ENCODE measurements at places on chromosomes 16 and 17.
A peak's percentile ranks its signal among the peaks of the same experiment; 100 is the strongest.

DNA sequence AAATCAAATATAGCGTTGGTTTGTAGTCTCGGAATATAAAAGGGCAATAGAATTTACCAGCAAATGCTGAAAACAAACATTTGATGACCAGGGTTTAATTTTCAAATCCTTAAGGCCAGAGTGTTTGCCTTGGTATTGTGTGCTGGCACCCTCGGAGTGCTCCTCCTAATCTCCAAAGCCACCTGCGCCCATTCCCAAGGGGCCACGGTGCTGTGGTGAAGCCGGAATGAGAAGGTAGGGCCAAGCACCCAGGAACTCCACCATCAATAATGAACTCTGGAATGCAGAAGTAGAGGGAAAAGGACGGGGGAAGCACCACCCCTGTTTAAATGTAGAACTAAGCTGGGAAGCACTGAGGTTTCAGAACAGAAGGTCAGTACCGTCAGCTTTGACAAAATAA, 51.9 kb downstream of the COG7 start:
- no peak for DNase-seq

DNA sequence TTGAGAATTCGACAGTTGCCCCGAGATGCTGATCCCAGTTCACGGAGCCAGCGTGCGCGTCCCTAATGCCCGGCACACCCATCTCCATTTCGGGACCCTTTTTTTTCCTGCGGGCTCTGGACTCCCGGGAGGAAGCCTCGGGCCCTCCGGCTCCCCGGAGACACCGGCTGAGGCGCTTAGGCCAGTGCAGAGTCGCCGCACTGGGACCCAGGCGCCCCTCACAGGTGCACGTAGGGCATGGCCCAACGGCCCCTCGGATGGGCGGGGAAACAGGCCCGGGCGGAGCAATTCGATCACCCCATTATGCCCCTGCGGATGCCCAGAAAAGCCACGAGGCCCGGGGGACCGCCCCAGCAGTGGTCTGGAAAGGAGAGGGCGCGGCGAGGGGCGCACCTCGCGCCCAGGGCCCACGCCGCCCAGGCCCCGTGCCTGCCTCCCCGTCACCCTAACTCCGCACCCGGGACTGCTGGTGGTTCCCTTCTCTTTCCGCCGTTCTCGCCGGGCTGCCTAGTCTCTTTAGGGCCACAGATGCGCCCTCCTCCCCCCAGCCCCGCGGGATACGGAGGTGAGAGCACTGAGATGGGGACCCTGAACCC, 18.5 kb upstream of the ZFHX3 start:
- no peak for DNase-seq

DNA sequence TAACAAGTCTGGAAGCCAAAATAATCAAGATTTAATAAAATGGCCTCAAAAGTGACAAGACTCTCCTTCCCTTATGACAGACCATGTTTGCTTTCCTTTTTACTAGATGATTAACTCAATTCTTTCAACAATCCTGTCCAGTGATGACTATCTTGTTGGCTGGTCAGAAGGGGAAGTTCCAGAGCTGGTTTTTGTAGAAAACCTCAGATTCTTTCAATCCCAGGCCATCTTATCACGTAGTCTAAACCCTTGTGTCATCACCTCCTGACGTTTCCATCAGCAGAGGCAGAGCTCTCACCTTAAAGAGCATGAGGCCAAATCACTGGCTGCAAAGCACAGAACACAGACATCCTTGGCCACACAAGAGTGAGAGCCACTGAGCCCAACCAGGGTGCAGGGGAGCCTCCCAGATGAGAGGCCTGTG, 125.3 kb downstream of the ANKRD11 start:
- DNase-seq: no peak

DNA sequence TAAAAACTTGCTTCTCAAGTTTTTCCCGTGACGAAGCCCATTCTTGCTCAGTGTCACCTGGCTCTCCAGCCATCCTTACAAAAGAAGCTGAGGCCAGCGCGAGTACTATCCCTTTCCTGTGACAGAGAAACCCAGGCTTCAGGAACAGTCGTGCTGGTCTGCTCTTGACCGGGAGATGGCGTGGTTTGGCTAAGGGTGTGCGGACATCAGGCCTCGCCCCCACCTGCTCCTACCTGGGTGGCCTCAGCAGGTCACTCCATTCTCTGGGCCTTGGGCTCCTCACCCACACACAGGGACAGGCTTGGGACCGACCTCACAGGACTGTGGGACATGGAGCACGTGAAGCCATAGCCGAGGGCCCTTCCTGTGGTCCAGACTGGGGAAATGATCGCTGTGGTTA, 75.2 kb upstream of the CIBAR2 start:
- DNase-seq: no peak

GRCh38 chr16:79411357-79411756, 189.2 kb downstream of the MAF start:
- no peak for DNase-seq

DNA sequence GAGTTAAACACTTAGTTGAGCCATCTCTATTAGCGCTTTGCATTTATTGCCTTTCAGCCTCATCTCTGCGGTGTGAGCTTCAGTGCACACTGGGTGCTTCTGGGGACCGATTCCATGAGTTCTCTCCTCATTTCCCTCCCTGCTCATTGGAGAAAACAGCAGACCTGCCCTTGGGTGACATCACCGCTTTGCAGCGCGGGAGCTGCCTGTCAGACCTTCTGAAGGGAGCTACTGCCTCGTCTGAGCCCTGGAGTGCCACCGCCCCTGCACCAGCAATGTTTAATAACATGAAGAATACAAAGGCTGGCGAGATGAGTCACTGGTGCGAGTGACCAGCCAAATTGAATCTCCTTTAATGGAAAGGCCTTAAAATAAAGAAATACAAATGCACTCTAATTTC, 30.2 kb upstream of the CPPED1 start:
- no peak for DNase-seq

GRCh38 chr16:84303023-84303422, 8.3 kb downstream of the WFDC1 start:
- DNase-seq: no peak

DNA sequence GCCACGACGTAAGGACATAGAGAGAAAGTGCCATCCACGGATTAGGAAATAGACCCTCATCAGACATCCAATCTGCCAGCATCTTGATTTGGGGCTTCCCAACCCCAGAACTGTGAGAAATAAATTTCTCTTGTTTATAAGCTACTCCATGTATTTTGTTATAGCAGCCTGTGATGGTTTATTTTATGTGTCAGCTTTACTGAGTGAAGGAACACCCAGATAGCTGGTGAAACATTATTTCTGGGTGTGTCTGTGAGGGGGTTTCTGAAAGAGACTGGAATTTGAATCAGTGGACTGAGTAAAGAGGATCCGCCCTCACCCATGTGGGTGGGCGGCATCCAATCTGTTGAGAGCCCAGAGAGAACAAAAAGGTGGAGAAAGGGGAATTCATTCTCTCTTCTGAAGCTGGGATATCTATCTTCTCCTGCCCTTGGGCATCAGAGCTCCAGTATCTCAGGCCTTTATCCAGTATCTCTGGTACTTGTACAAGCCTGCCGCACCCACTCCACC, 131.5 kb upstream of the ANKFN1 start:
- no peak for DNase-seq

GRCh38 chr17:5864741-5865657, 205.2 kb upstream of the WSCD1 start:
- DNase-seq: no peak

DNA sequence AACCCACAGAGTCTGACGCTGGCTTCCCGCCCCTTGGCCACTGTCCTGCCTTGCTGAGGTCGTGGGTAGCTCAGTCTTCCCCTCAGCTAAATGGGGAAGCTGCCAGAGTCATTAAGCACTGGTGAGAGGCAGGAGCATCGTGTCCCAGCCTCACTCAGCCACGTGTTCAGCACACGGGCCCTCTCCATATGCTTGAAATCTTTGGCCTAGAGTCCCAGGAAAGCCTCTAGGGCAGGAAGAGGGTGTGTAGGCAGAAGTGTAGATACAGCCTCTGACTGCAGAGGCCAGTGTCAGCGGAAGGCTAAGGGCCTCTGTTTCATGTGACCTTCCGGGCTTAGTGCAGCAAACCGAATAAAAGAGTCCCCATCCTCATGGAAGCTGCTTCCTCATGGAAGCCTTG, 4.1 kb downstream of the DHODH start:
- no peak for DNase-seq

GRCh38 chr17:65537343-65537844, 24.1 kb downstream of the AXIN2 start:
- DNase-seq: no peak

- no peak for DNase-seq
Measured at GRCh38 chr17:66493283-66494019, 191.0 kb downstream of the PRKCA start.

DNA sequence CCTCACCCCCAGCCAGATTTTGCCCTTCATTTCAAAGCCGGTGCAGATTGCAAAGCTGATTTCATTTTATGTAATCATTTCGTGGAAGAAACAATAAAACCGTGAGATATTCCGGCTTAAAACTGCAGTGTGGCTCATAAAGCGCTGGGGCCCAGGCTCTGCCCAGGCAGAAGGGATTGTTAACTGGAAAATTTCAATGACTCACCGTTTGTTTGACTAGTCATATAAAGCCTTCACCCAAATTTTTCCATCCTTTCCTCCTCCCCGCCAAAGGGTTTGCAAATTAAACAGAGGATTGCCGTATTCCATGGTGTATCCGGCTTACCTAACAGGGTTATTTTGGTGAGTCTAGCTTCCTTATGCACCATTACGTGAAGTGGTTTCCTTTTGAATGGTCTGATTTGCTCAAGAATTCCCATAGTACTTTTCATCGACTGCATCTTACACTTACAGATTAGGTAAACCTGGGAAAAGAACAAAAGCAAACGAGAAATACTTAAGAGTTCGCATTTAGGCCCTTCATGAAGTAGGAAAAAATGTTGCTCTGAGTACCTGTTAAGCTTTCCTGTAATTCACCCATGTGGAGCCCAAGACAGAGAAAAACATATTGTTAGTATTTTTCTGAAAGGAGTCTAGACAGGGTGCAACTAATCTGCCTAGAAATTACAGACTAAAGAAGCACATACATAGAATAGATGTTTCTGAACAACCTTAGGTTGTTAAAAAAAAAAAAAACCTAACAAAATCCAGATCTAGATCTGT, 949 bp upstream of the GSPT1 start:
- DNase-seq: peak; percentile 15

DNA sequence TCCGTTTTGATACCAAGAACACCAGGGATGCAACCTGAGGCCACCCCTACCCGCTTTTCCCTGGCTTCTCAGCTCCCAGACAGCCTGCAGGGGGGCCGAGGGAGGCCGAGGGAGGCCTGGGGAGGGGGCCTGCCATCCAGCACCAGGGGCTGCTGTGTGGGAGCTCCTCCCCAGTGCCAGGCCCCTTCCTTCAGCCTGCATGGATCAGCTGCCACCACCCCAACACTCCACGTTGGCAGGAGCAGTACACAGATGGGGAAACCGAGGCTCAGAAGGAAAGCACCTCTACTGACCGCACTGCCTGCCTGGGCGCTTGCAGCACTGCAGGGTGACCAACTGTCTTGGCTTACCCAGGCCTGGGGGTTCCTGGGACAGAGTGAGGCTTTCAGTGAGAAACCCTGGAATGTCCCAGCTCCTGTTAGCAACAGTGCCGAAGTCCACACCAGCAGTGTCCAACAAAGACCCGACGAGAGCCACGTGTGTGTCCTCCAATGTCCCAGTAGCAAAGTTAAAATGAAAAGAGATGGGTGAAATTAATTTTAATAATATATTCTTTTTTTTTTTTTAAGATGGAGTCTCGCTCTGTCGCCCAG, 5.3 kb upstream of the OSGIN1 start:
- DNase-seq: no peak

- no peak for DNase-seq
Measured at GRCh38 chr17:68179236-68179925, 68.5 kb upstream of the AMZ2 start.

- DNase-seq: no peak
Measured at GRCh38 chr16:84595052-84595481, 22.8 kb downstream of the COTL1 start.

DNA sequence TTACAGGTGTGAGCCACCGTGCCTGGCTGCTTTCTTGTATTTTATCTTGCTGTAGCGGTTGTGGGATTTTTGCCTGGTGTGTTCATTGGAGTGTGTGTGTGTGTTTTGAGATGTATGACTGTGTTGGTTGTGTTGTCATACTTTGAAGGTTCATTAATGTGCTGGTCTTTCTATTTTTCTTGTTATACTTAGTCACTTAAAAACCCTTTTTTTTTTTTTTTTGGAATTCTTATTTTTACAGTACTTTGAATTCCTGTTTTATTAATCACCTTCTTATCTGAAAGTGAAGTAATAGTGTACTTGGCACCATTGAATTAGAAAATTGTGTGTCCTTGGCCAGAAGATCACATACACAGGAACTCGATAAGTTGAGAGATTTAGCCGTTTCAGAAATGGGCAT, 30.2 kb downstream of the TENT4B start:
- DNase-seq: no peak

DNA sequence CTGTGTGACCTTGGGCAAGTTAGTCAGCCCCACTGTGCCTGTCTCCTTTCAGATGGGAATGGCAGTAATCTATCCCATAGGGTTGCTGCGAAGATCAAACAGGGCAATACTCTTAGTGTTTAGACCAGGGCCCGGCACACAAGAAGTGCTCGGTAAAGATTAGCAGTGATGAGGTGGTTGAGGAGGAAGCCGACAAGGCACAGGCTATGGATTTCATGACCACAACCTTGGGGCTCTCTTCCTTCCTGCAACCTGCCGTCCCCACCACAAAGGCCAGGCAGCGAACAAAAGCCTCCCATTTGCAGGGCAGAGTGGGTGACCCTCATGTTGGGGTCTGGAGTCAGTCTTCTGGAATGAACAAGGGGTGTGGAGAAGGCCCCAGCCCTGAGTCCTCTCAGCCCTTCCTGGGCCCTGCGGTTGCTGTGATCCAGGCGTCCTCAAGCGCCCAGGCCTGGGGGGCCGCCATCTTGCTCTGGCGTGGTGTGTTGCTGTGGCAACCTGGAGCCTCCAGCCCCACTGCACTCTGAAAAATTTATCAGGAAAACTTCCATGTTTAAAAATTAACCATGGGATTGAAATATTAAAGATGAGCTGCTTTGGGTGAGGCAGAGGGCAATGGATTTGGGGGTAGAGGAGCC, 9.8 kb downstream of the ADAM11 start:
- DNase-seq: no peak

DNA sequence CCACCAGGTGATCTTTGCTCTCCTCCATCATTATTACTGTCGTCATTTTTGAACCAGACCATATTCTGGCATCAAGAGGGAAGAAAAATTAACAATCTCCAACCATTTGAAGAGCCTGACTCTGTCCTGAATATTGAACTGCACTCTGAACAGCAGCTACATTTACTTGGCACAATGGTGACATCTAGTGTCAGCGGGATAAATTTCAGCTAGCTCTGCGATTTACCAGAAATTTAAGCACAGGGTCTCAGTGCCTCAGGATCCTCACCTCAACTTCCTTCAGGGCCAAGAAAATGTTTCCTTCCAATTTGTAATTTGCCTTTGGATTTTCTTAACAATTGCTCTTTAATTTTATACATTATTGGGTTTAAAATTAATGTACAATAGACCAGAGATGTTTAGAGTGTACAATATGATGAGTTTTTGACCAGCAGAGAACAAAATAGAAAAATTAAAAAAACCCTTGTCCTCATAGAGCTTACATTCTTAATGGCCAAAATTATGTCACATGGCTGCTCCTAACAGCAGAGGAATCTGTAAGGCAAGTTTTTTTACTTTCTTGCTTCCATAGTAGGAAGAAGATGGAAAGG, 10.7 kb upstream of the ZNF19 start:
- DNase-seq: peak; percentile 25

- no peak for DNase-seq
Measured at GRCh38 chr16:66509576-66509975, 40.3 kb downstream of the TK2 start.

- DNase-seq: no peak
Measured at GRCh38 chr16:52050418-52050817, 496.5 kb downstream of the TOX3 start.

GRCh38 chr17:39648616-39649366, 11.8 kb downstream of the STARD3 start:
- no peak for DNase-seq
